ENCODE measurements at places on chromosomes 4 and X.

DNA sequence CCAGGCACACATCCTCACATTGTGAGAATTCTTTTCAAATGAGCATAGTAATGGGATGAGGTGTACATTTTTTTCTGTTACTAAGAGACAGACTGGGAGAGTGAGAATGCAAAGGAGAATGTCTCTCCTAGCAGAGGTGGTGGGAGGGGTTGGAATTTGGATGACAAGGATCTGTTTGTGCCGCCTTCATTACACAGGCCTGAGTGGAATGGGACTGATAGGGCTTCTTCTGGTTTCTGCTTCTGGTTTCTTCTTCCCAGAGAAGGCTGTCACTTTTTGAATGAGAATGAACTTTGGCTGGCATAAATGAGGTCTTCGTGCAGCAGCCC, 55.4 kb downstream of the C4orf51 start:
- no peak for DNase-seq

DNA sequence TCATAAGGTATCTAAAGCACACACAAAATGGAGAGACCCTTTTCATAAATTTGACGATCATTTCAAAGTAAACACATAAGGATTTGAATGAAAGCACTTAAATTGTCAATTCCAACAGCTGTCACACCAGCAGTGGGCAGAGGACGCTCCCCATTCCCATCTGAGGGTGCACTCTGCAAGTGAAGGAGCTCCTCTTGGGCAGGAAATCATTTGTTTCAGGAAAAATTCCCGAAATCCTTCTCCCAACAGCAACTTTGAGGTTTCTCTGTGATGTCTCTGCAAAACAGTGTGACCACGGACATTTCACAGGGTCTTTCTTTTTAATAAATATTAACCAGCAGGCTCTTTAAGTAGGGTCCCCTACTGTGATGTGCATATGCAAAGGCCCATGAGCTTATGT, 111.0 kb downstream of the EPHA5 start:
- DNase-seq = no peak

DNA sequence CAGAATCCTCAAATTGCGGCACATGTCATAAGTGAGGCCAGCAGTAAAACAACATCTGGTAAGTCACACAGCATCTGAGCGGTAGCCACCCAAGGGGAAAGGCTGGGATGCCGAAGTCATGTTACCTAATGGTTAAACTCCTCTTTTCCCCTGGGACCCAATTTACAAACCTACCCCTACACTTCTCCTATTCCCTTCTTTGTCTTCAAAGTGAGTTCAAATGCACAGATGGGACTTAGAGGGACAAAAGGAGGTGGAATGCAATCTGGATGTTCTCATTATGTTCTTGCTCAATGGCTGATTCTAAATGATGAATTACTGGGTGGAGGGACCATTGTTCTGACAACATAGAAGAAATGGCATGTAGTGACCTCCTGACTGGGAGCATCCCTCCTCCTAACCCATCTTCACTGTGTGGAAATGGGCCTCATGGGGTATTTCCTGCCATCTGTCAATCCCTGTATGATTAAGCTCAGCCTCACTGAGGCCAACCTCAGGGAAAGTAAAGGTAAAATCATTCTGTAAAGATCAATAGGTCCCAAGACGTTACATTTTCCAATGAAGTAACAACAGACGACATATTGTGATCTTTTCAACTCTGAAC, 8.5 kb downstream of the CD40LG start:
- DNase-seq = no peak

- no peak for DNase-seq
Observed at GRCh38 chrX:65933085-65933589, 106.7 kb downstream of the VSIG4 start.

- no peak for DNase-seq
Observed at GRCh38 chr4:763922-764321, 58.3 kb downstream of the PCGF3 start.

GRCh38 chr4:172207258-172207657, 394.1 kb downstream of the GALNTL6 start:
- no peak for DNase-seq

- no peak for DNase-seq
Observed at GRCh38 chr4:143514497-143514896, 995 bp downstream of the SMARCA5 start.

- DNase-seq = no peak
Observed at GRCh38 chrX:129025376-129025775, 497.9 kb downstream of the SMARCA1 start.

DNA sequence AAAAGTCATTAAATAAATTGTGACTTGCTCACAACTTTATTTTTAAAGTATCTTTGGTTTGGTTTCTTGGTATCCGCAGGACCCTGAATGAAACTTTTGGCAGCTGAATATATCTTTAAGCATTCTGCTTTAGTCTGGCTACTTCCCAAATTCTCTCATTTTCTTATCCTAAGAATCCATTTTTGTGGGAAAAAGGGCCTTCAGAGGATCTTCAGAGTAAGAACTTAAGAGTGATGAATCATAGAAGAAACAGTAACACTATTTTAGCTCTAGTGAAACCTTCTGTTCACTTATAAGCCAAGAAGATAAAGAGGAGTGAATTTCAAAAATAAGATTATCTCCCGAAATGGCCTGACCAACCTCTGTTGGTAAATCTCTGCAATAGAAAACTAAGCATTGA, 540.6 kb upstream of the MAGEB18 start:
- no peak for DNase-seq

- DNase-seq = no peak
Observed at GRCh38 chrX:136574548-136574947, 42.5 kb downstream of the VGLL1 start.

DNA sequence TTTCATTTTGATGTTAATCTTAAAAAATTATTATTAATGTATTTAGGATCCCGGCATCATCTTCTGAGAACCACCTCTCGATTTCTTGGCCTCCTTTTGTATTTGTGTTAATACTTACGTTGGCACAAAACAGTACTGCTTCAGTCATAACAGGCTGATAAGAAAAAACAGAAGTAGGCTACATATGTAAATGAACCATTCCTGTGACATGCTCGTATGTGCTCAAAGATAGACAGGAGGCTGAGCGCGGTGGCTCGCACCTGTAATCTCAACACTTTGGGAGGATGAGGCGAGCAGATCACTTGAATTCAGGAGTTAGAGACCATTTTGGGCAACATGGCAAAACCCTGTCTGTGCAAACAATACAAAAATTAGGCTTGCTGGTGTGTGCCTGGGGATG, 109.4 kb upstream of the H2AZ1 start:
- no peak for DNase-seq

DNA sequence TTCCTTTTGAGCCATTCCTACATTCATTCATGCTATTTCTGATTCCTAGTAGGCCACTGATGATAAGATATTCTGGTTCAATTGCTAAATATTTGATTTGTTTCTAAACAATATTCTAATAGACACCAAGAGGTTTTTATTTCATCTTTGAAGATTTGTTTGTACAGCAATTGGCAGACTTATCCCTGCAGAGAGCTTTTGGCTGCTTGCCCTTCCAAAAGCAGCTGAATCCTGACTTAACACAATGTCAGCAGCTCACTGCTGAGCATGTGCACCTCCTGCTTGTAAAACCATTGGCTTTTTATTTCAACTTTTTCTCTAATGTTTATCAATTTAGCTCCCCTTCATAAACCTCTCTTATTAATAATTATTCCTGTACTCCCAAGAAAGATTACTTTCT, 45.3 kb downstream of the MMRN1 start:
- DNase-seq = no peak

DNA sequence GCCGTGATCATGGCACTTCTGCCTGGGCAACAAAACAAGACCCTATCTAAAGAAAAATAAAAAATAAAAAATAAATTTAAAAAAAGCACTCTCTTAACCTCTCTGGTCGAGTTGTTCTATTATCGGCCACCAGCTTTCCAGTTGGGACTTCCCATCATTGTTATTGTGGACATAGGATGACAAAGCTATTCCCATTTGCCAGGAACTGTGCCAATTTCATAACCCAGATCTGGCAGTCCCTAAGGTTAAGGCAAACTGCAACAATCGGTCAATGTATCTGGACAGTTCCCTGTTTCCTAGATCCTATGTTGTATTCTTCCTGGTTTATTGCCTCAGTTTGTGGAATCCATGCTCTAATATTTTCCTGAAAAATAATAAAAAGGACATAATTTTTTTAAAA, 17.8 kb upstream of the ANXA5 start:
- no peak for DNase-seq

- no peak for DNase-seq
Observed at GRCh38 chr4:15696866-15697265, 6.0 kb upstream of the BST1 start.

DNA sequence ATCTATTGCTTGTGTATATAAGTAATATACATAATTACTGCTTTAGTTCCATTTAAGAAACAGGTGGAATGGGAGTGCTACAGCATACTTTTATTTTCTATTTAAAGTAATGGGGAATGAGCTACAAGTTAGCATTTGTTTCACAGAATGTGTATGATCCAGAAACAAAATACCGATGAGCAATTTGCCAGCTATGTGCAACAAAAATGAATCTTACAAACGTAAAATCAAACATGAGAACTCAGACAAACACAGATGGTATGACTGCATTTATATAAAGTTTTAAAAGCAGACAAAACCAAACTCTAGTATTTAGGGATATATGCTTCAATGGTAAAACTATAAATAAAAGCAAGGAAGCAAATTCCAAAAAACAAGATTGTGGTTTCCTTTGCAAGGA, 141.7 kb downstream of the PAPSS1 start:
- no peak for DNase-seq

DNA sequence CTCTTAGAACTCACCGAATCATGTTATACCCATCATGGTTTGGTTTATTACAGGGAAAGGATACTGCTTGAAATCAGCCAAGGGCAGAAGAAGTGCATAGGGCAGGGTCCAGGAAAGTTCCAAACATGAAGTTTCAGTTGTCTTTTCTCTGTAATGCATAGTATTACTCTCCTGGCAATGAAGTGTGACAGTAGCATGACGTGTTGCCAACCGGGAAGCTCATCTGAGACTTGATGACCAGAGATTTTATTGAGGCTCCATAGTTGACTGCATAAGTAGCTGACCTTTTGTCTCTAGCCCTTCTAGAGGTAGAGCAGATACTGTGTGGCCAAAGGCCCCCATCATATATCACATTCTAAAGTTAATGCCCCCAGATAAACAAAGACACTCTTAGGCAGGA, 72.1 kb downstream of the BEND4 start:
- no peak for DNase-seq

DNA sequence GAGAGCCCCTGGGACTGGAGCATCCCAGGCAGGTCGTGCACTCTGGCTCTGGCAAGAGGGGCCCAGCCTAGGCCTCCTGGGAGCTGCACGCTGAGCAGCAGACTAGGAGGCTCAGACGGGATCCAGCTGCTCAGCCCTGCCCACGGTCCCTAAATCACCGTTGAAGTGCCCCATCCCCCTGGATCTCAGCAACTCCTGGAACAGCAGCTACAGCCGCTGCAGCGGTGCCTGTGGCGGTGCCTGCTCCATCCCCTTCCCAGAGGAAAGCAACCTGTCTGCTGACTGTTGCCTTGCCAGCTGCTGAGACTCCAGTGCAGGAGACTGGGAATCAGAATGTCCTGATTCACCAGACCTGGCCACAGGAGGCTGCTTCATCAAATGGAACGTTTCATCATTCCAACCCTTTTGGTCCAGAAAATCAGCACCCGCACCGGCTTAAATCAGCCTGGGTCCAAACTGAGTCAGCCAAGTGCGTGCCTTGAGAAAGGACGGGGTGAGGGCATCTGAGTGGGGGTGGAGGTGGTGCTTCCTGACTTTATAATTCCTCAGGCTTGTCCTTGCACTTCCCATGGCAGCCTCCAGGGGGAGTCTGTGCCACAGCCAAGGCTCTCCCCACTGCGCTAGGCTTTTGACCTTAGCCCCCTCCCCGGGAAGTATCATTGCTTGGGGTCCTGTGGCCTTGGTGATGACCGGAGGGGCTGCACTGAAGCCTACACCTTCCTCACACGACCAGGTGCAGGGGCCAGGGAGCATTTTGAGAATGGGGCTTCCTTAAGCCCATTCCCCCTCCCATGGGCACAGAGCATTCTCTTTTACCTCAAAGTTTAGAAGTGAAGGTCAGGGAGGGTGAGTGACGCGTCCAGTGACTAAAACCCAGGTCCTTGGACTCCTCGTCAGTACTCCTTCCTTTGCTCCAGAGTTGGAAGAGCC, 6.5 kb downstream of the ZNF185 start:
- no peak for DNase-seq

Data from stimulated activated CD4-positive, alpha-beta T cell treated with anti-CD3 and anti-CD28 coated beads, TNF-alpha, amount 100 ng/mL, for 1 hour (primary cell).